Islet precursor cell (in vitro differentiated cells): ENCODE measurements at places on chromosomes 1 and 21.

- peak; percentile 90 for DNase-seq
Observed at GRCh38 chr1:234997201-234997895, 131.3 kb downstream of the TOMM20 start.

DNA sequence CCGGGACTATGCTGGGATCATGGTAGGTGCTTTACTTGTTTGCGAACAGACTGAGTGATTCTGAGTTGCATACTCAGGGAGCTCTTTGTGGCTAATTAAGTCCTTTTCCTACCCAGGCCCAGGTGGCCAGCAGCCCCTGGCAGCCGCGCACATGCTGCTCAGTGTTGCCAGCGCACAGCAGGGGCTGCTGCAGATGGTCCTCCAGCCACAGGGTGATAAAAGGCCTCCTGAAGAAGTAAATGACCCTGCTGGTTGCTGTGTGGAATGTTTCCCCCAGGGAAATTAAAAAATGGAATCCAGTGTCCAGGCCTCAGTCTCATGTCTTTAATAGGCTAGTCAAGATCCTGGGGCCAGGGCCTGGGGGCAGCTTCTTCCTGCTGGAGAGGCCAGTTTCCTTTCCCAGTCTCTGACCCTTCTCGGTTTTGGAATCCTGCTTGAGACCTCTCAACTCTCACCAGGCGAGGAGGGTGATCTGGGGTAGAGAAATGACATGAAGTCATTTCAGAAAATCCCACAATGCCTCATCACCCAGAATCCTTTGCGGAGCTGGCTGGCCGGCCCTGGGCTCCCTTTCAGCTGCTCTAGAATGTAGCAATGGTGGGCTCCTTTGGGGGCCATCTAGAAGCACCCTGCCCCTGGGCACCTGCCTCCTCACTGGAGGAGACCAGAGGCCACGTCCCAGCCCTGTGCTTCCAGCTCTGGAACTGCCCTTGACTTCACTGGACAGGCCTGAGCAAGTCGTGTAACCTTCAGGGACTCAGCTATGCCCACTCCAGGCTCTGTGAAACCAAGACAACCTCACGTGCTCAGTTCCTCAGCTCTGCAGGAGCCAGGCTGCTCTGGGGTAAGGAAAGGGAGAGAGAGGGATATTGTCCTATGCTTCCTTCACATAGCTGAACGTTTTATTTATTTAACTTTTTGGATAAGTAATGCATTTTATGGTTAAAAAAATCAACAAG lies 131.4 kb downstream of the MRPS6 start:
- DNase-seq, result peak; percentile 60

DNA sequence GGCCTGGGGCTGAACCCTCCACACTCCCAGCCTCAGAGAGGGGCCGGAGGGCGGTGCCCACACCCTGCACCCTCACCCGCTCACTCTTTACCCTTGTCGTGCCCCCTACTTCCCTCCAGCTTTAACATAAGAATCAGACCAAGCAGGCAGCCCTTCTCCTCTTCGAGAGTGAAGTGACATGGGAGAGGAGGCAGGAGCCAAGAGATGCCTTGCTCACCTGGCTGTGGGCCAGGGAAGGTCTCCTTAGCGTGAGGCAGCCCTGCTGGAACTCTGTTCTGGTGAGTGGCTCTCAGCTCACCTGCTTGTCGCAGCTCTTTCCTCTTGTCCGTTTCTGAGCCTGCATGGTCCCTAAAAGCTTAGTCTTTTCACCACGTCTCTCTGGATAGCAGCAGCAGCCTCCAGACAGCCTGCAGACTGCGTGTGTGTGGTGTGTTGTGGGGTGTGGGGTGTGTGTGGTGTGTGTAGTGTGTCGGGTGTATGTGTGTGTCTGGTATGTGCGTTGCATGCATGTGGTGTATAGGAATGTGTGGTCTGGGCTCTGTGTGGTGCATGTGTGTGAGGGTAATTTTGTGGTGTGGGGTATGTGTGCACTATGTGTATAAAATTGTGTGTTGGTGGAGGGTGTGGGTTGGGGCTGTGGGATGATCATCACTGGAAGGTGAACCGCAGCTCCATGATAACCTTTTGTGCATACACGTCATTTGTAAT lies 86.7 kb downstream of the CCDC185 start:
- DNase-seq, result no peak

GRCh38 chr1:184576822-184577221 lies 177.8 kb downstream of the EDEM3 start:
- no peak for DNase-seq

- DNase-seq, result no peak
Observed at GRCh38 chr1:204462229-204462561, 32.4 kb downstream of the PIK3C2B start.

GRCh38 chr21:36859744-36860501 lies 106.5 kb downstream of the HLCS start:
- DNase-seq, result peak; percentile 82

- DNase-seq, result no peak
Observed at GRCh38 chr1:33001282-33001681, 35.4 kb downstream of the AK2 start.

DNA sequence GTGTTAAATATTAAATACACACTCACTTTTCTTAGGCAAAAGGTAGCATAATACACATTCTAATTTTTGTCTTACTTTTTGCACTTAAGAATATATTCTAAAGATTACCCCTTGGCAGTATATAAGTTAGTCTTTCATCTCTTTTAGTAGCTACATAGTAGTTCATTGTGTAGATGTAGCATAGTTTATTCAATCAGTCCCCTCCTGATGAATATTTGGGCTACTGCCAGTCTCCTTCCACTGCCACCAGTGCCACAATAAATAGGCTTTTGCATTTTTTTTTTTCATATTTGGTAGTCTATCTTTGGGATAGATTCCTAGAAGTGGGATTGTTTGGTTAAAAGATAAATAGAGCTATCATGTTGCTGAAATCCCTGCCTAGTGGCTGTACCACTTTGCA lies 388.8 kb upstream of the RUNX1 start:
- DNase-seq, result no peak

GRCh38 chr21:36513430-36513829 lies 33.5 kb upstream of the CLDN14 start:
- no peak for DNase-seq

- DNase-seq, result no peak
Observed at GRCh38 chr1:206476591-206476990, 6.3 kb downstream of the IKBKE start.

DNA sequence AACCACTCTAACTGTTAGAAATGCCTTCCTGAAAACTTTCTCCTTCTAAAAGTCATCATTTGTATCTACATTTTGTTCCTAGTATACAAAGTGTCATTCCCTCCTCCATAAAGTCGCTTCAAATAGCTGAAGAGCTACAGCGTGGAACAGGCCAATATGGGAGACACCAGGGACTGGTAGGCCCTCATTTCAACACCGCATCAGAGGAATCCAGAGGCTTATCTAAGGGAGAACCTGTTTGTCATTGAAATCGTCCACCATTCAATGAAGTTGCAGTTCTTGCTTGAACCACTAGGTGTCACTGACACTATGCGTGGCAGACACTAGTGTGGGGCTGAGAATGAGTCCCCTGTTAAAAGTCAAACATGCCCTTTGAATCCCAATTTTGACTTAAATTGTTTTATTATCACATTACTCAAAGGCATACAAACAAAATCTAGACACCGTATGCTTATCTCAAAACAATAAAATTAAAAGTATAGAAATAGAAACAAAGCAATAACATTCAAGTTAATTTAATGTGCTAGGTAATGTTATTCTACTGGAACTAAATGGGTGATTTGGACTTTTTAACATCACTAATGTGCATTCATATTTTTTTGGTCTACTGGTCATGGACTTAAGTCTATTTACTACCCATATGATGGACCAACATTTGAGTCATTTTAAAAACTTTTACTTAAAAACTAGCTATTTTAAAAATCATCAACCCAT lies 182.3 kb downstream of the FCRL5 start:
- DNase-seq, result peak; percentile 79

DNA sequence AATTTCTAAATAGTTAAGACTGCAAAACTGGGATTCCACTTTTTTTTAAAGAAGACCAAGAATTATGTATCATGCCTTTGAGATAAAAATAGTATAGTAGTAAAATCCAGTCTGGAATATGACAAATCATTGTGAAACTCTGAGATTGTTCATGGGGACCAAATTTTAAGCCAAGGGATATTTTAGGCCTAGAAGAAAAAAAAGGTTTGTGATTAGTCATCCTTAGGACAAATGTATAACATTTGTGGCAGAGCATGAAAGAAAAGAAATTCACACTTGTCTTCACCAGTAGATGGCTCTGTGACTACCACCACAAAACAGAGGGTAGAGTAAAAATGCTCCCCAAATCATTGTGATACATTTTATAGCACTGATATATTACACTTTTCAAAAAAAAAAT lies 226.1 kb downstream of the KCTD3 start:
- DNase-seq, result no peak

GRCh38 chr1:169090900-169091311 lies 15.6 kb upstream of the ATP1B1 start:
- DNase-seq, result no peak

DNA sequence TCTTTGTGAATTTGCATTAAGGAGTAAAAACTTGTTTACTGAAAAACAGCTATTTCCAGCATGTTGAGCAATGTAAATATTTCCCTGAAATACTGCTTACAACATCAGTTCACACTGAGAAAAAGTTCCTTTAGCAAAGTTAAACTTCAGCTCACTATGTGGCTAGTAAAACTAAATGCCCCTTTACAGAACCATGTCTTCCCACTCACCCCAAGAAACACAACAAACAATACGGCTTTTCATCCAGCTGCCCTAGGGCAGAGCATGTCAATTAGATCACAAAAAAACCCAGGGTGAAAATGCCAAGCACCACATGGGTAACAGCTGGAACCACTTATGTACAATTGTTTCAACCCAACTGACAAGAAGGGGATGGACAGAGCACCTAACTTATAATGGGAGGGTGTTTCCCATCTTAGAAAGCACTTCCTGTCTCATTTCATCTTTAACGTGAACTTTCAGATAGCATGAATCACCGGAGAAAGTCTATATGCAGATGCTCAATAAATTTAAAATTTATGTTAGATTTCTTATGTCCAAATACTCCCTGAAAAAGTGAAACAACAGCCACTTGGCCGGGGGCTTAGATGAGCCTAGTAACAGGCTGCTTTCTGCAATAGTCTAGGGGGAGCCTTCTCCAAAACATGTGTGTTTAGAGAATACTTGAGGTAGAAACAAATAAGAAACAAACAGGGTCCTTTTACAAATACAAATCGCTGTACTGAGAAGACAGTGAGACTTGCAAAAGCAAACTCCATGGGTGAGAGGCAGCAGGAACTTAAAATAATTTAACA lies 6.6 kb downstream of the NID1 start:
- no peak for DNase-seq

DNA sequence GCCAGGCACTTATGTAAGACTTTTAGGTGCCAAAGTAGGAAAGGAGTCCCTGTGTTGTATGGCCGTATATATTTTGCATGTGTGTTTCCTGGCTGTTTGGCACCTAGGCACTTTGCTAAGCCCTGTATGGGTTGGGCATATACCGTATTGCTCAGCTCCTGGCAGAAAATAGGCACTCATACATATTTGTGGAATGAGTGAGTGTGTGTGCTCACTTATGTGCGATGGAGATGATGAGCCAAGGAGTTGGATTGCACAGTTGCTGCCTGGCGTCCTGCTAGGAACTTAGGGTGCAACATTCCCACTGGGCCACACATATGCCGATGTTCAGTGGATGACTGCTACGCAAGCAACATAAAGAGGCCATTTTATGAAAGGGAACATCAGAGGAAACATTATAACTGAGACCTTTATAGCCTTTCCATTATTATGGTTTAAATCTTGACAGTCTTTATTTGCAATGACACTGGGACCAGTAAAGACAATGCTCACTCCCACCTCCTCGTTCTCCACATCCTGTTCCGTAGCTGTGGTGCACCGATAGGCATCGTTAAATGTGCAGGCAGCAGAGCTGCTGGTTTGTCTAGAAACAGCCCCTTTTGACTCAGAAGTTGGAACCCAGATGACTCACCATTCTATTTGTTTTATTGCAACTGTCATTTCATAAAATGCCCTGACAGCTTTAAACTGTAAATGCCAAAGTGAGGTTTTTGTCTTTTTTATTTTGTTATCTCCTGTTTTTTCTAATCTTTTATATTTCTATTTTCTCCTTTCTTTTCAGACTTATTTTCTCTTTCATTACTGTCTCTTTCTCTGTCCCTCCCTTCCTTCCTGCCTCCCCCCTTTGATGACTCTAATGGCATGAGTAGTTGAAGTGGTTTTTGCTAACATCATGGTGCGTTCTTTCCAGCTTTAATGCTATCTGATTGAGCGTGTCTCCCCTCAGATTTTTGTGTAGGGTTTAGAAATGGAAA lies 36.1 kb downstream of the PEX14 start:
- DNase-seq, result peak; percentile 89

GRCh38 chr21:30126576-30126975 lies 40.0 kb downstream of the CLDN17 start:
- no peak for DNase-seq

DNA sequence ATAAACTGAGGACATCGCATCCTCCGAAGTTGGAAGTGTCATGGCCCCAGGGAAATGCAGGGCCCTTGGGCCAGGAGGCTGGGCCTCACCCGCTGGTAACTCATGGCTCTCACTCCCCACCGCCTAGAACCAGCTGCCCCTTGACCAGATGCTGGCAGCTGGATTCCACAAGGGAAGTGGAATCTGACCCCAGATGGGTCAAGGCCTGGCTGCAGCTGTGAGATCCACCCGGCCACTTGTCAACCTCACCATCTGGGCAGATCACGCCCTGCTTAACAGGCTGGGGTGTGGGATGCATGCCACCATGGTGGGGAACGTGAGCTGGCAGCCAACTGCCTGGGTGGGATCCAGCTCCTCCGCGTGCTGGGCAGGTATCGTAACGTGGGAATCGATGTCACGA lies 25.5 kb downstream of the KCNAB2 start:
- no peak for DNase-seq

DNA sequence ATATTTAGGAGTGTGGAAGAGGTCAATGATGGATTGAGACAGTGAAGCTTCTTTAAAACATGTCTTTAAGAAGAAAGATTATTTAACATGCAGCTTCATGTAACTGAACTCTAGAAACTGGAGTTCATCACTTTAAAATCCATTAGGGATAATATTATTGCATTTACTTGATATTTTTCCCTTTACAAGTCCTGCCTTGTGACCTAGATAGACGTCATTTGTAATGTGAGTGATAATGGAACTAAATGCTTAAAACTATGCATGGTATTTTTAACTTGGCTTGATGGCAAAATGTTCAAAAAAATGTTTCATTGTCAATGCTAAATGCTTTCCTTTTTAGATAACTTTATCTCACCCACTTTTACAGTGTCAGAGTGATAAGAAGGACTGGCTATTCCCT lies 723.7 kb downstream of the RWDD3 start:
- DNase-seq, result no peak

DNA sequence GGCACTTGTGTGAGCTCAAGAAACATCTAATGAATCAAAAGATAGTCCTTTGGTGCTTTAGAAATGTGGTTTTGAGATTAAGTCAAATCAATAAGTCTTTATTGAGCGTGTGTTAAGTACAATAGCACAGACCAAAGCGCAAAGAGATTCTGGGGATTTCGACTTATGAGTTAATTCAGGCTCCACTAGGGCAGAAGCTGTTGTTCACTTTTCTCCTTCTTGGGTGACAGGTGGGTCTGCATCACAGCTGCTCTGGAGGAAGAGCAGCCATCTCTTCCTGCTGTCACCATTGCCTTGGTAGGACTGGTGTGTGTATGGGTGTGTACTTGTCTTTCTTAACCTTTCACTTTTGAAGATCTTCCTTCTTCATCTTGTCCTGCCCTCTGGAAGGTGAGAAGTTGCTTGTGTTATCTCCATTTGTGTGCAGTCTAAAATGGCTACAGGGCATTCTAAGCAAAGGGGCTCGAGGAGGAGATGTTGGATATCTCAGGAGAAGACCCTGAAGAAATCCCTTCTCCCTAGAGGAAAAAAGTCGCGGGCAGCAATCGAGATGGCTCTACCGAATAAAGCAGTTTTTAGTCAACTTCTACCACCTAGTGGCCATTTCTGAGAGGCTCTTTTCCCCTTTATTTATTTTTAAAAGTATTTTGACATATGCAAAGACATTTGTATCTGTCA lies 22.9 kb upstream of the DISC1 start:
- peak; percentile 63 for DNase-seq
